ENCODE measurements at places on chromosomes 5 and 9. TPM values are rescaled to one million over a fixed set of nuclear protein-coding genes. Genes with fewer than 3 reads are reported as not detected.

LCNL1 gene
- not detected for polyA plus RNA-seq

GPR21 gene
- not detected for polyA plus RNA-seq

EQTN gene
- polyA plus RNA-seq: 1.3 TPM

MOCS2 gene
- polyA plus RNA-seq: 7.5 TPM

CAMK2A gene
- polyA plus RNA-seq: not detected

PFN3 gene
- not detected for polyA plus RNA-seq

PAPPA gene
- not detected for polyA plus RNA-seq

RGMB gene
- 14.9 TPM for polyA plus RNA-seq

ANGPTL2 gene
- polyA plus RNA-seq: not detected

PCAT7 gene
- polyA plus RNA-seq: not detected

FAM219A gene
- 12.9 TPM for polyA plus RNA-seq

All from B cell (primary cell).